Cardiac septum (tissue), 1 donor: ENCODE measurements at places on chromosomes 2 and 18.
A peak's percentile ranks its signal among the peaks of the same experiment; 100 is the strongest.

- DNase-seq, result no peak
These were observed 113.6 kb upstream of the TTC39C start for GRCh38 chr18:23900994-23901393.

GRCh38 chr18:58562146-58562998, 66.5 kb downstream of the ALPK2 start:
- DNase-seq, result no peak

GRCh38 chr2:237625216-237625705, 2.1 kb upstream of the LRRFIP1 start:
- no peak for DNase-seq

DNA sequence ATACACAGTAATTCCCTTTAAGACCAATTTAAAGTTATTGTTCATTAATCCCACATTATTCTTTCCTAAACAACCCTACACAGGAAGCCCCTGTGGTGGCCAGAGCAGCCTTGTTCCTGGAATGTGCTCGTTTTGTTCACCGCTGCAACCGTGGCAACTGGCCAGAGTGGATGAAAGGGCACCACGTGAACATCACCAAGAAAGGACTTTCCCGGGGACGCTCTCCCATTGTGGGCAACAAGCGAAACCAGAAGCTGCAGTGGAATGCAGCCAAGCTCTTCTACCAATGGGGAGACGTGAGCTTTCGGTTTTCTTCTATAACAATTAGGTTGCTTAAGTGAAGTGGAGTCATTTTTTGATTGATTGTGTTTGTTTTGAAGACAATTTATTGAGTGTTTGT, 101.0 kb downstream of the UNC80 start:
- DNase-seq, result no peak

DNA sequence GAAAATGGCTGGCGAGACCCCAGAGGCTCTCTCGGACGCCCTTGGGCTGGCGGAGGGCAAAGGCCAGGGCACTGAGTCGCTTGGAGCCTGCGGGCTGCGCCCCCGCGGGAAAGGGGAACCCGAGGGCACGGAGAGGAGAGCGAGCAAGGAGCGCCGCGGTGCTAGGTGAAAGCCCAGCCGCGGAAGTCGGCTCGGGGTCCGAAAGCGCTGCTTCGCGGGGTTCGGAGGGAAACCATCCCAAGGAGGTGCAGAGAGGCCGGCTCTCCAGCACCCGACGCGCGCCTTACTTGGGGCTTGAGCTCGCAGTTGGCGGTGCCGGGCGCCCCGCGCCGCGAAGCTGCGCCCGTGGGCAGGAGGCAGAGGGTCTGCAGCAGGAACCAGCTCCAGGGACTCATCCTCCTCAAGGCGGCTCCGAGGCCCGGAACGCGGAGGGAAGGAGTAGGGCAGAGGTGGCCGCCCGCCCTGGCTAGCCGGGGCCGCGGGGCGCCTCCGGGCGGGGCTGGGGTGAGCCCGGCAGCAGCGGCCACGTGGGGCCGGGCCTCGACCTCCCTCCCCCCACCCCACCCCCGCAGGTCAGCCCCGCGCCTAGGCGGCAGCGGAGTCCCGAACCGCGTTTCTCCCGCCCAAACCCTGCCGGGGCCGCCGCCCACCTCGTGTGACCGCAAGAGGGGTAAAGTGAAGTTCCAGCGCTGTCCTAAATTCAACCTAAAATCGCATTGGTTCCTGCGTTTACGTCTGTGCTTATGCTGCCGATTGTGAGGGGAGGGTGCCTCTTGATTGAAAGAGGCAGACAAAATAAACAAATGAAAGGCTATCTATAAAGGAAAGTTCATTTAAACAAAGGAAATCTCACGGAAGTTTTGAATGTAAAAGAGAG, at the start of gene TRABD2A:
Gene TRABD2A (minus strand): TSS at position 440 of the 877 bp plus-strand sequence. CDS start 45 bp downstream, at position 395.
- no peak for DNase-seq

GRCh38 chr2:33531549-33532059, 55.2 kb downstream of the RASGRP3 start:
- no peak for DNase-seq

GRCh38 chr2:208280933-208281332, 14.9 kb downstream of the PIKFYVE start:
- no peak for DNase-seq

GRCh38 chr2:177545981-177546585, 153.5 kb downstream of the AGPS start:
- no peak for DNase-seq

DNA sequence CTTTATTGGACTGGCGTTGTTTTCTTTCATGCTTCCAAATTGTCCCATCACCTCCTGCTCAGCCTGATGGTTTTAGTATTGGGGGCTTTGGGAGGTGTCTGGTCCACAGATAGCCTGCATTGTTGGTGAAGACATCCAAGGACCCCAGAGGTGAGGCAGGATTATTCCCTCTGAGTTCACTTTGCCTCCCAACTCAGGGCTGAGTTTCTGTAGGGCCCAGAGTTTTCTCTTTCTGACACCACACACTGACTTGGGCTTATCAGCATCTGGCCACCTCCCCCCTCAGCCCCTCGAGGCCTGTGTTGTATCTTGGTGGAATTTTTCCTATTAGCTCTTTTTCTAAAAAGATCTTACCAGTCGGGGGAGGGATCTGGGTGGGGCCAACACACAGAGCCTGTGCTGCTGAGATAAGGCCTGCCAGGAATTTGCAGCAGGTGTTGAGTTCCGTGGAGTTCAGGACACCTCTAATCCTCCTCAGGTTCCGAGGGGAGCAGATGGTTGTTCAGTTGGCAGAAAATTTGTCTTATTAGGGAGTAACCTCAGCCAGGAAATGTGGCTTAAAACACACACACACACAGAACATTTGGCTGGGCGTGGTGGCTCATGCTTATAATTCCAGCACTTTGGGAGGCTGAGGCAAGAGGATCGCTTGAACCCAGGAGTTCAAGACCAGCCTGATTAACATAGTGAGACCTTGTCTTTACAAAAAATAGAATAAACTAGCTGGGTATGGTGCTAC, 7.3 kb downstream of the EMILIN2 start:
- DNase-seq, result no peak

DNA sequence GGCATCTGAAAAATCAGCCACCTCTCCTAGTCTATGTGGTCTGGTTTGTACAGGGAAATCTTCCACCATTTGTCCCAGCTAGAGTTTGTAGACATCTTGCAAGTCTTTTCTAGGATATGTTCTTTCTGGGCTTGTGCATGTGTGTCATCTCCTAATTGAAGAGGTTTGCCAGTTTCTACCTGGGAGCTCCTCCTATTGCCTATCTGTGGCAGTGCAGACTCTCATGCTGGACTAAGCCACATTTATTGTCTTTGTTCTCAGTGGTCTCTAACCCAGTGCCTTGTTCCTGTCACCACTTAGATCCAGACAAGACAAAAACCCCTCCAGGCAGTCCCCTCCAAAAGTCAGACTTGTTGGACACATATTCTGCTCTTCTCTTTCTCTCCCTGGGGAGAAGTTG, 72.0 kb upstream of the MRPS9 start:
- DNase-seq, result no peak

DNA sequence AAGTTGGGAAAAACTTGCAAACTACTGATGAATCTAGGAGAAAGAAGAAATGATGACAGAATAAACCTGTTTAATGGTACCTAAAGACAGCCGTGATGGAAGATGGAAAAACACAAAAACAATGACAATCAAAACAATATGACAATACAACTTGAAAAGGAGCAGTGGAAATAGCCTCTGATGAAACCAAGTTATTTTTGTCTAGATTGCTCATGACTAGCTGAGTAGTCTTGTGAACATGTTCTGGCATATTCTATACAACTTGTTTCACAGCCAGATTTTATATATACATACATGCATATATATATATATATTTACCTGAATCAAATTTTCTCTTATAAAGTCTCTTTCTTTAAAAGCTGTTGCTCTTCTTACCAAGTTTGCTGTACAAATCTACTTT, 439.1 kb downstream of the TGIF1 start:
- no peak for DNase-seq

DNA sequence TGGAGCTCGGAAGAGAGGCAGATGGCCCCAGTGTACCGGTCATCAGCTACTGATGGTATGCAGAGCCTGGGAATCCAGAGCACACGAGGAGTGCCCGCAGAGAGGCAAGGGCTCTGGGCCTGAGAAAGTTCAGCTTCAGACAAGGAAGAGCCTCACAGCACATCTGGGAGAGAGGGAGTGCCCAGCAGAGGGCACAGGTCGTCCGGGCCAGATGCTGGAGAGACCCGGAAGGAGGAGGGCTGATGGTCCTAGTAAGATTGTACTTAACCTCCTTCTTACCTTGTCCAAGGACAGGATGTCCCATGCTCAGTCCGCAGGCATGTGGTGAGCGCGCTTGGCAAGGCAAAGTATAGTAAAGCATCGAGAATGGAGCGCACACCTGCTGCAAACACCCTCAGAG, 24.4 kb upstream of the CHMP1B start:
- no peak for DNase-seq

DNA sequence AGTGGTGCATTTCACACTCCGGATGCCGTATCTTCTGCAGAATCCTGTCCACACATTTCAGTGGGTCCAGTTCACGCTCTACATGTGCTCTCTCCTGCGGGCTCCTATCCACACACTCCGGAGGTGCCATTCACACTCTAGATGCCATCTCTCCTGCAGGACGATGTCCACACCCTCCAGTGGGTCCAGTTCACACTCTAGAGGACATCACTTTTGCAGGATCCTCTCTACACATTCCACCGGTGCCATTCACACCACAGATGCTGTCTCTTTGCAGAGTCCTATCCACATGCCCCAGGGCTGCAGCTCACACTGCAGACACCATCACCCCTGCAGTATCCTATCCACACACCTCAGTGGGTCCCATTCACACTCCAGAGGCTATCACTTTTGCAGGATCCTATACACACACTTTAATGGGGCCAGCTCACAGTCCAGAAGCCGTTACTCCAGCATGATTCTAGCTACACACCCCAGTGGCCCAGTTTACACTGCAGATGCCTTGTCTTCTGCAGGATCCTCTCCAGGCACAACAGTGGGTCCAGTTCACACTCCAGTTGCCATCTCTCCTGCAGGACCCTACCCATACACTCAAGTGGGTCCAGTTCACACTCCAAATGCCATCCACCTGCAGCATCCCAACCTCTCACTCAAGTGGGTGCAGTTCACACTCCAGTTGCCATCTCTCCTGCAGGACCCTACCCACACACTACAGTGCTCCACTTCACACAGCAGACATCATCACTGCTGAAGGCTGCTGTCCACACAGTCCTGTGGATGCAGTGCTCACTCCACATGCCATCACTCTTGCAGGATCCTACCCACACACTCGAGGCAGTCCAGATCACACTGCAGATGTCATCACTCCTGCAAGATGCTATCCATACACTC, 2.1 kb upstream of the PXDN start:
- peak; percentile 72 for DNase-seq

DNA sequence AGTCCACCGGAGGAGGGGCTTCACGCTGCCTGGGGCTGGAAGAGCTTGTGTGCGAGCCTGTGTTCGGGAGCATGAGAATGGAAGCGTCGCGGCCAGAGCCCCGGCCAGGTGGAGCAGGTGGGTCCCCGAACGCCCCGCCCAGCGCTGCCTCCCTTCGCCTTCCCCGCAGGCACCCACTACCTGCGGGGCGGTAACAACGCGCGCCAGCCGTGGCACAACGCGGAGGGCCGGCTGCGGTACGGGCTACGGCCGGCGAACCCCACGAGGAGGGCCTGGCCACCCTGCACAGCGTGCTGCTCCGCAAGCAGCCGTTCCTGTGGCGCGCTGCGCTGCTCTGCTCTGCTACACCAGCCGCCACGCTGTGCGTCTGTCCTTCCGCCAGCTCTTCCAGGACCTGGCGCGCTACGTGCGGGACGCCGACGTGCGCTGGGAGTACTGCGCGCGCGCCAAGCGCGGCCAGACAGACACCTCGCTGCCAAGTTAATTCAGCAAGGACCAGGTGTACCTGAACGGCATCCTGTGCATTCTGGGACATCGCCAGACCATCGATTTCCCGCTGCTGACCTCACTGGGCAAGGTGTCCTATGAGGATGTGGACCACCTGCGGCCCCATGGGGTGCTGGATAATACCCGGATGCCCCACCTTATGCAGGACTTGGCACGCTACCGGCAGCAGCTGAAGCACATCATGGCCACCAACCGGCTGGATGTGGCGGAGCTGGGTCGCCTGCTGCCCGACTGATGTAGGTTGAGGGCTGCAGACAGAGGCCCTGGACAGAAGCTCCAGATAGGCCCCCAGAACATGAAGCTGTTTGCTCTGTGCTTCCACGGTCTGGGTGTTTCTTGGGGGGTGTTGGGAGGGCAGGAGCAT, 200.6 kb downstream of the NAPG start:
- DNase-seq, result no peak

DNA sequence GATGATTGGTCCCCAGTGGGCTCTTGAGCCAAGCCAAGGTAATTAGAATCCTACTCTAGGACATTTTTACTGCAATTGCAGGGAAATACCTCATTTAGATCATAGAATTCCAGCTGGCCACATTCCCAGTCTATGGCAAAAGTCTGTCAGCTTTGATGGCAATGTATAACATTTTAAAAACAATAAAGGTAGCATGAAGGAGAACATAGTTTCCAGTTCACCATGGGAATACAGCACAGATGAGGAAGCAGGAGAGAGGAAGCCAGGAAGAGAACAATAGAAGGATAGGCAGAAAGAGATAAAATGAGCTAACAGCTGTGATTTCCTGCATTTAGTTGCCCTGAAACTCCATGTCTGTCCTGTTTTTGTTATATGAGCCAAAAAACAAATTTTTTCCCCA, 897.3 kb upstream of the DDX18 start:
- no peak for DNase-seq

GRCh38 chr2:38685116-38685735, 19.3 kb downstream of the GALM start:
- DNase-seq, result no peak

DNA sequence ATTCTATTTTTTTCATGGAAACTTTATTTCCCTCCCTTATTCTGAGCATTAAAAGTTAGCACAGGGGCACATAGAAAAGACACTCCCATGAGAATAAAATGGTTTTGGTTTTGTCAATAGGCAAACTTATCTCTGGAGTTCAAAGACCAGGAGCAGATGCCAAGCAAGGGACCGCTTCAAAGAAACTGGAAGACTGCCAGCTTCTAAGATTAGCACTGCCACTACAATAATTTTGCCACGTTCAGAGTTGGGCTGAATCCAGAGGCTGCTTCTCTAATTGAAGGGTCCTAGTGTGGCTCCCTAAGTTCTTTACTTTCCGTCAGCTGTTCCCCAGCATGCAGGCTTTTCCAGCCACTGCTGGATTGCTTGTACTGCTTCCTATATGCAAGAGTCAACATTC, 681.0 kb upstream of the GCFC2 start:
- no peak for DNase-seq

- DNase-seq, result peak; percentile 60
These were observed 52.2 kb upstream of the OTOS start for GRCh38 chr2:240192661-240193060.

- DNase-seq, result no peak
These were observed 574.5 kb upstream of the ZEB2 start for GRCh38 chr2:145094370-145094769.

GRCh38 chr2:170481201-170481600, 233.9 kb upstream of the SP5 start:
- no peak for DNase-seq

GRCh38 chr18:76384114-76384790, 110.8 kb downstream of the ZNF516 start:
- DNase-seq, result no peak
